Stimulated activated CD8-positive, alpha-beta memory T cell treated with anti-CD3 and anti-CD28 coated beads, Interleukin-15, amount 100 ng/mL, for 1 hour (primary cell): ENCODE measurements at places on chromosomes 2 and 18.

DNA sequence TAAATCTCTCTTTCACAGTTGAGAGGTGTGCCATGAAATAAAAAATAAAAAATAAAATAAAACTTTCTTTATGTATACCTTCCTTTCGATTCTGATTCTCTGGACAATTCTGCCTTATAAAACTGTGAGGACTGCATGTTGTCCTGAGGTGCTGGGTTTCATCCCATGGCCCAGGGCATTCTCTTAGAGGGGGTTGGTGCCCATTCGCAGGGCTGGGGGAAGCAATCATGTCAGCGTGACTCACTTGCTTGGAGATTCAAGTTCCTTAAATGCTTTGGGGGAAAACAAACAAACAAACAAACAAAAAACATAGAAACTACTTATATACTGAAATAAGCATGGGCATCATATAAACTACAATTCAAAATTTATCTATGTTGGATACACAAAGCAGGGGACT lies 122.0 kb upstream of the ST6GAL2 start:
- no peak for DNase-seq

DNA sequence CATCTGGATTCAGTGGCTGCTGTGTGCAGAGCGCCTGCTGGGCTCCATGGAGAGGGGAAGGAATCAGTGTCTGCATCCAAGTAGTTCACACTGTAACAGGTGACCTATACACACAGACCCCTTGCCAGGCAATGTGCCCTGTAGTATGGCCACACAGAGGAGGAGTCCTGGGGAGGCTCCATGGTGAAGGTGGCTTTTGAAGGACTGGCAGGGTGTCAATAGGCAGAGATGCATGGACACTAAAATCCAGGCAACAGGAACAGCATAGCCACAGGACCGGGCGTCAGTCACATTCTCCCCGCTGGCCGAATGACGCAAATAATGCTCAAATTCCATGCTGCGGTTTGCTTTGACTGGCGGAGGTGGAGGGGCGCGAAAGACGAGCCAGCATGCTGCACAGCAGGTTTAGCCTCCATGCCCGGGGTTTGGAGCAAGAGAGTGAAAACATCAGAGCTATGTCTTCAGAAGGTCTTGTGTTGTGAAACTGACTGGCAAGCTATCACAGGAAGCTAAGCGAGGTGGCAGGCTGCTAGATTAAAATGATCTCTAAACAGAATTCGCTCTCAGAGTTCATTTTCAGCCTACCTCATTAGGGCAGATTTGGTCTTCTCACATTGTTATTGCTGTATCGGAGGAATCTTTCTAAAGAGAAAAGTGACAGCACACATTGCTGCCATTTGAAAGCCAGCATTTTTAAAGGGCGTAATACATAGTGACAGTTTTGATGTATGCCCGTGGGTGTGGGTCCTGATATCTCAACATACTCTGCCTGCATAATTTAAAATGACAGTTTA lies 1.2 kb upstream of the CHMP1B start:
- peak; percentile 21 for DNase-seq

GRCh38 chr2:50004667-50005066 lies 850.4 kb upstream of the FSHR start:
- no peak for DNase-seq

DNA sequence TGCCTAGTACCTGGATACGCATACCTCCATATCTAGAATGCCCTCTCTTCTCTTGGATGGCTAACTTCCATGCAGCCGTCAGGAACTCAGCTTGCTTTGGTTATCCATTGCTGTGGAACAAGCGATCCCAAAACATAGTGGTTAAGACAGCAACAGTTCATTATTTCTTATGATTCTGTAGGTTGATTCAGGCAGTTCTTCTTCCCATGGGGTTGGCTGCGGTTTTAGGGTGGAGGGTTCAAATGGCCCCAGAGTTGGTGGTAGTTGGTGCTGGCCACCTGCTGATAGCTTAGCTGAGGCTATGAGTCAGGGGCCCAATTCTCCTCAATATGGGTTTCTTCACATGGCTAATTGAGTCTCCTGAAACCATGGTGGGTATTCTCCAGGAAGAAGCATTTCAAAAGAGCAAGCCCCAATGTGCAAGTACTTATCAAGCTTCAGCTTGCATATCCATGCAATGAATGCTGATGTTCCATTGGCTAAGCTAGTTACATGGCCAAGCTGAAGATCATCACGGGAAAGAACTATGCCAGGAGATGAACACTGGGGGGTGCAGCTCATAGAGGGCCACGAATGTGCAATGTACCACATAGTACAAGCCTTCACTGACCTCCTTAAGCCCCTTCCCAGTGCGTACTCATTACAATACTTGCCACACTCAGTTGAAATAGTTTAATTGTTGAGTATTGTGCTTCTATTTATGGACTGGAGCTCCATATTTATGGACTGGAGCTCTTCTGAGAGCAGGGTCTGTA lies 10.0 kb upstream of the RHOB start:
- no peak for DNase-seq

- DNase-seq: no peak
Measured at GRCh38 chr2:147420947-147421675, 423.7 kb upstream of the ACVR2A start.

DNA sequence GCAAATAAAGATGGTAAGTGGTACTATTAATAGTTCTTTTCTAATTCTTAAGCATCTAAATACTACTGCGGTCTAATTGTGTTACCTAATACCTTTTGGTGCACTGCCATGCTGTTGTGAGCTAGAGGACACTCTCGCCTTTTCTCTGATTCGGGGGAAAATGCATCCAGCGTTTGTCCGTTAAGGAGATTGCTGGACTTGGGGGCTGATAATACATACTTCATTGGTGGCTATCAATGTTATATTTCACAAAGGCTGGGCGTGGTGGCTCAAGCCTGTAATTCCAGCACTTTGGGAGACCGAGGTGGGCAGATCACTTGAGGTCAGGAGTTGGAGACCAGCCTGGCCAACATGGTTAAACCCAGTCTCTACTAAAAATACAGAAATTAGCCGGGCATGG lies 141.7 kb upstream of the TWIST2 start:
- no peak for DNase-seq

- DNase-seq: no peak
Measured at GRCh38 chr18:30766053-30766452, 276.5 kb downstream of the DSC3 start.

GRCh38 chr18:51212606-51213005 lies 15.1 kb upstream of the MEX3C start:
- no peak for DNase-seq

DNA sequence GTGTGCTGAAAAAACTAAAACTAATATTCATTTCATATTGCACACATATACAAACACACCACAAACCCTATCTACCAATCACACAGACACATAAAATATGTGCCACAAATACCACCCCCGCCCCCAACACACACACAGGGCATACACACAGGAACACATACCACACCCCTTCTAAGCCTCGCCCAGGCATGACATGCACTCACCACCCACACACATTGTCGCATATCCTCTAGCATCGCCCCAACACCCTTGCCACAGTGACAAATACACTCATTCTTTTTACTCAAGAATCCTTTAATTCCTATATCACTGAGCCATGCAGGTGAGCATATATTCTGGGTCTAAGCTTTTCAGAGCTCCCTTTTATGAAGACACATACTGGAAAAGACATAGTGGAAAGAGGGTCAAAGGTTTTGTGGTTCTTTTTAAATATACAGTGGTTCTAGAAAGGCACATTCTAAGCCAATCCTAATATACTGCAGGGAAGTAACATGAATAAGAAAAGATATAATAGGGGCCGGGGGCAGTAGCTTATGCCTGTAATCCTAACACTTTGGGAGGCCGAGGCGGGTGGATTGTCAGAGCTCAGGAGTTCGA lies 24.5 kb upstream of the LCLAT1 start:
- DNase-seq: peak; percentile 55

DNA sequence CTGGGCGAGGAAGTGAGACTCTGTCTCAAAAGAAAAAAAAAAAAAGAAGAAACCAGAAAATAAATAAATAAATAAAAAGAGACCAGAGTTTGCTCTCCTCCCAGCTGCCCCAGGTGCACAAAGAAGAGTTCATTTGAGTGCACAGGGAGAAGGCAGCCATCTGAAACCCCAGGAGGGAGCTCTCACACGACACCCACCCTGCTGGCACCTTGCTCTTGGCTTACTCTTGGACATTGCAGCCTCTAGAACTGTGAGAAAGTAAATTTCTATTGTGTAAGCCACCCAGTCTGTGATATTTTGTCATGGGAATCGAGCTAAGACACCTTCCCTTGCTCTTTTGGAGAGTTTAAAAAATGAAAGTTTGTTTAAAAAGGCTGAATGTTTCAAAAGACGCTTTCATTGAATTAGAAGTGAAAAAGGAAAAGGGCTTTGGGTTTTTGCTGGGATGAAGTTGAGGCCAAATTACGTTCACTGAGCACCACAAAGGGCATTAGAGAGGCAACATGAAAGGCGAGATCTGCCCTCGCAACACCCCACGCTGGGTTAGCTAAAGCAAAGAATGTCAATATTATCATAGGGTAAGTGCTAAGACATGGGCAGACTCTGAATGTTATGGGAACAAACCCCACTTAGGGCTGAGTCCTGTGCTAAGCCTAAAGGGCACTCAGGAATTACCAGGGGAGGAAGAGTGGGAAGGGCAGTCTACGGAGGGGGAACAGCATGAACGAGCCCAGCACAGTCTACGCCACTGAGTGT lies 128.9 kb upstream of the RIOK3 start:
- DNase-seq: no peak

- DNase-seq: no peak
Measured at GRCh38 chr2:189454009-189454408, 12.7 kb downstream of the WDR75 start.

DNA sequence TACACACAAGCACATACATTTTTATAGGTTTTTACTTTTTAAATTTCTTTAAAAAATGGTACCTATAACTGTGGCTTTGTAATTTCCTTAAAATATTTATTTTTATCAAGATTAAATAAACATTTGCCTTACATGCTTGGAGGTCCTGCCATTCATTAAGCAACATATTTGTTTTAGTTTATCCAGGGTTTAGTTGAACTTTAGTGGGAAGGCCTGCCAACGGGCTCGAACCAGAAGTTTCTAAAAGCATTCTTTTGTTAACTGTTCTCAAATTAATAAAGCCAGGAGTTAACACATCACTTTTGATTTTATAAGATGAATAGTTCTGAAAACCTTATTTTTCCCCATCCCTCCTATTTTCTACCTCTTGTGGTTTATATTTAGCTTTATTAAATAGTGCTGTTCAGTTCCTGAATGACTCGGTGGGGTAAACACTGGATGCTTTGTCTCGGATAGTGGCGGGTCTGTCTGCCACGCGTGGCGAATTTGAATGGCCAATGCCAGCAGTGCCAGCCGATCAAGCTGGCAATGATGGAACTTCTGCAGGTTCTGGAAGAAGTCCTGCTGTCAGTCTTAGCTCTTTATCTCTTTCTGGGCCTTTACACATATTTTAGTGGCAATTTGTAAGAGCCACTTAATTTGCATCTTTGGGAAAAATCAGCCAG lies 32.2 kb downstream of the SH3YL1 start:
- no peak for DNase-seq

- DNase-seq: no peak
Measured at GRCh38 chr2:3447789-3448317, 68.4 kb downstream of the TRAPPC12 start.

DNA sequence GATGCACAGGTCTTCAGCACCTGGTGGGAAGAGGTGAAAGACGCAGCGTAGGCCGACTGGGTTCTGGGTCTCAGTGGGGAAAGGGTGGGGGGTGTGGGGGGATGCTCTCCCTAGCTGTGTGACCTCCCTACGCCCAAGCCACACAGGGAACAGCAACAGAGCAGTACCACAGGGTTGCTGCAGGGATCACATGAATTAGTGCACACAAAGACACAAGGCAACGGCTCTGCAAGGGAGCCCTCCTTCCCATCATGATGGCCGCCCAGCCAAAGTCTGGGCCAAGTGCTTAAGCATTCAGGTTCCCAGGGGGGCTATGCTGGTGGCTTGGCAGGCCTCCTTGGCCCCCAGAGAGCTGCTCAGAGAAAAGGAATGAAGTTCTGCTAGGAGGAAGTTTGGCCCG lies 28.2 kb upstream of the GBX2 start:
- no peak for DNase-seq

DNA sequence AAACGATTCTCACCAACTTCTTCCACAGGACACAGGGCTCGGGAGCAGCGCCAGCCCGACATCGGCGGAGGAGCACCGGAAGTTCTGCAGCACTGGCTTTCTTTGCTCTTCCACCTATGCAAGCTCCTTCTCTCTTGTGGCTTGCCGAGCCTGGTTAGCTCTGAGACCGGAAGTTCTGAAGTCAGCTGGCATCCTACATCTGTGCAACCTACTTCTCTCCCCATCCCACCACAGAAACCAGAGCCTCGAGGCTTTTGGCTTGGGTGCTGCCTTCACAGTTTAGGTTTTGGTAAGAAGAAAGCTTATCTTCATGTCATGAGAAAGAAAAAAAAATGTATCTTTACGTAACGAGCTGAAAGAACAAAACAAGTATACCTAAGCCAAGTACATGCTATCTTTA lies 111.7 kb downstream of the ANKRD44 start:
- DNase-seq: peak; percentile 67
